ENCODE measurements at places on chromosomes 6 and 20.

GRCh38 chr20:16576219-16576618, 3.0 kb upstream of the KIF16B start:
- peak; percentile 1 for DNase-seq

GRCh38 chr6:37602346-37602745, 95.3 kb downstream of the MDGA1 start:
- no peak for DNase-seq

DNA sequence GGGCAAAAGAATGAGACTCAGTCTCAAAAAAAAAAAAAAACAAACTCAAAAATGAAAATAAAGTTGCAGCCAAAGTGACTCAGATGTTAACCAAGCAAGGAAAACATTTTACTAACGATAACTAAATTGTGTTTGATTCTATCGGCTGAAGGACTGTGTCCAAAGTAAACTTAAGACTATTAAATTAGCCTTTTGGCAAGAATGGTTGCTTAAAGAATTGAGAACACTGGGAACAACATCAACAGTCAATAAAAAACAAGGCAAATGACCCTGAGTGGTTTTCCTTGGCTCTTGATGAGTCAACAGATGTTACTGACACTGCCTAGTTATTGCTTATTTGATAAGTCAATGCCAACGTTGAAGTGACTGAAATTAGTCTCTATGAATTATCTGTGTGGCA, 36.7 kb downstream of the POU3F2 start:
- DNase-seq: no peak

GRCh38 chr6:11279284-11279689, 46.8 kb upstream of the NEDD9 start:
- DNase-seq: no peak

GRCh38 chr6:1890071-1890470, 280.4 kb downstream of the FOXC1 start:
- no peak for DNase-seq

DNA sequence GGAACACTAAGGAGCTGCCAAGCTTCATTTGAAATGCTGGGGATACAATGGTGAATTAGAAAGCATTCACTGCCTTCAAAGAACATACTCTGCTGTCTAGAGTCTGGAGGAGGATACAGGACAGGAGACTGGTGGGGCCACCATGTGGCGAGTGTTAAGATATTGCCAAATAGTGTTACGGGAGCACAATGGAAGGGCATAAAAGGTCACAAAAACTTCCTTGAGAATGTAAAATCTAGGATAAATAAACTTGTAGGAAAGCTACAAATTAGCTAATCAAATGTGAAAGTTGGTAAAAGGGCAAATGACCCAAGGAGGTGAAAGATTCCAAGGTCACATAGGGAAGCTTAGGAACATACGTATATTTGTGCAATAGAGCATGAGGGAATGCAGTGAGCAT, 271.7 kb downstream of the RFPL4B start:
- DNase-seq: no peak

DNA sequence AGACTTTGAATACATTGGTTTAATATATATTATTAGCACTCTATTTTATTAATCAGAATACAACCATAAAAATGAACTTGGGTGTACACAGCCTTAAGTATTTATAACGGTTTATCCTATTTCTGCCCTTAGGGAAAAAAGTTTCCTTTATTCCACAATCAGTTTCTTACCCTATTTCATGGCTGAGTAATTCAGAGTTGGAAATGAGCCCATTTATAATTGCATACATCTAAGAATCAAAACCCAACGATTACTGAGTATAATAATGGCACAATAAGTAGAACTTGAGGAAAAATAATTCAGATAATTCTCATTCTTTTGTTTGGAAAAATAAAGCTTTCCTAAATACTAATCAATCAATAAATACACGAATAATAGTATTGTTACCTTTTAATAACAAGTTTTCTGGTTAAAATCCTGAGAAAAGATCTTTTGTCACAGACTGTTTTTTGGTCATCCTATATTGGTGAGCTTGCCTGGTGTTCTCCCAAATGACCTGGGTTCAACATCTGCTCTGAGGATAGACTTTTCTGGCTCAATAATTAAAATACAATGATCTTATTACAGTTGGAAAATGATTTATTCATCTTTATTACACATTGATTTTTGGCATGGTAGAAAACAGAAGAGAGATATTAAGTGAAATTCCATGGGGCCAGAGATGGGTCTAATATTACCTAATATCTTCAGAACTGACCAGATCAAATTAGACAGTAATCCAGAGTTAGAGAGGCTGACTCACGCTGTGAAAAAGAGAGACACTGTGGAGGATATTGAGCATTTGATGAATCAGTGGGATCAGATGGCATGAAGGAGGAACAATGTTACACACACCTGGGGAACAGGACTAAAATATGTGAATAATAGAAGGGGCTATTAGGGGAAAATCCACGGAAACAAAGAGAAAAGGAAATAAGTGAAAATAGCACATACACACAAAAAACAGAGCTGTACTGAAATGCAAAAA, 162.1 kb upstream of the TBX18 start:
- DNase-seq: no peak

- DNase-seq: no peak
These were observed 110.7 kb downstream of the PDE10A start for GRCh38 chr6:165552248-165552736.

- peak; percentile 15 for DNase-seq
These were observed 242.9 kb downstream of the CDC5L start for GRCh38 chr6:44630125-44631028.

- no peak for DNase-seq
These were observed 24.8 kb downstream of the ZNF311 start for GRCh38 chr6:28980137-28980851.

- DNase-seq: no peak
These were observed 49.2 kb downstream of the MRAP2 start for GRCh38 chr6:84082689-84083265.

DNA sequence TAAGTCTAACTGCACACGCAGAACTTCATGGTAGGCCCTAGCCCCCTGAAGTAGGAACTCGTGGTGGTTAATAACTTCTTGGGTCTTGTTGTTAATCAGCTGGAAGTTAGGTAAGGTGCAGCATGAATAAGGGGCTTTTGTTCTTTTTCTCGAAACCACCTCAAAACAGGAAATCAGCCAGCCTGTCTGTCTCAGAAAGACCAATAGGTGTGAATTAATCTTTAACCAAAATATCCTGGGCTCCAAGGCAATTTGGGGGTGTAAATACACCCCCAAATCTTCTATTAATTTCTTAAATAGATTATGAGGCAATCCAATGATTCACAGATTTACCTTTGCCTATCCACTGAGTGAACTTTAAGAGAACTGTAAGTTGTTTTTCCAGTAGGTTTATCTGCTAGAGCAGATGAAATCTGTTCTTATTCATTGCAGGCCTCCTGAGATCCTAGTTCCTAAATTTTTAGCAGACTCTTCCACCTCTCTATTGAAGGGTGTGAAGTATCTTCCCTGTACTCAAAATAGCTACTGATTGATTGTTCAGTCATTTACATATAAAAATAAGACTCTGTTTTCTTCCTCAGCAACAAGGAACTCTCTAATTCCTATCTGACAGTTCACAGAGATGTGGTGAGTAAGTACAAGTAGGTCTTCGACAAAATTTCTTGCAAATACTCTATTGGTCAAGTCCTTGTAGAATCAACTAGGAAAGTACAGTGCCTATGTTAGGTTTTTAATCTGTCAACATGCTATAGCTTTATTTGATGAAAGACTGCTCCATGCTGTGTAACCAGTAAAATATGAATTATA, 427.1 kb upstream of the NOX3 start:
- no peak for DNase-seq

GRCh38 chr6:41489120-41489851, 56.9 kb upstream of the FOXP4 start:
- no peak for DNase-seq

- DNase-seq: no peak
These were observed 40.4 kb downstream of the MAN1A1 start for GRCh38 chr6:119308991-119309657.

GRCh38 chr6:19603721-19604120, 233.4 kb upstream of the ID4 start:
- DNase-seq: no peak

DNA sequence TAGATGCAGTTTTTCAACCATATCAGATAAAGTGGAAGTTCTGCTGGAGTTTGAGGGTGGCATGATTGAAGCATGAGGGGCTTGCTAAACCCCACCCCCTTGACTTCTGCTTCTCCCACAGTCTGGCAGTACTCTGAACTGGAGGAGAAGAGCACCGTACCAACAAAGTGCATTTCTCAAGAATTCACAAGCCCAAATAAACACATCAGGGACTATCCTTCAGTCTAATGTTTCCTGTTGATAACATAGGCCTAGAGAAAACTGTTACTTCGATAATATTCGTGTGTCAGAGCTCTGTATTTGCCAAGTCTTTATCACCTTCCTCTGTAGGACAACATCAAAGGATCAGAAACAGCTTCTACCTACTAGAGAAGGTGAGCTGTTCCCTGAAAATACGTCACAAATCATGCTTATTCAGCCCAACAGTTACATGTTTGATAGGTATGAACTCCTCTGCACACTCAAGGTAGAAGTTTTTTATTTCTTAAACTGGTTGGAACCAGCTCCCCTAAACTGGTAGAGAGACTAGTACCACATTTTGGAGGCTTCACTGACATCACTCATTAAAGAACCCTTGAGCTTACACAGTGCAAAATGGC, 153.2 kb upstream of the PRND start:
- DNase-seq: no peak

DNA sequence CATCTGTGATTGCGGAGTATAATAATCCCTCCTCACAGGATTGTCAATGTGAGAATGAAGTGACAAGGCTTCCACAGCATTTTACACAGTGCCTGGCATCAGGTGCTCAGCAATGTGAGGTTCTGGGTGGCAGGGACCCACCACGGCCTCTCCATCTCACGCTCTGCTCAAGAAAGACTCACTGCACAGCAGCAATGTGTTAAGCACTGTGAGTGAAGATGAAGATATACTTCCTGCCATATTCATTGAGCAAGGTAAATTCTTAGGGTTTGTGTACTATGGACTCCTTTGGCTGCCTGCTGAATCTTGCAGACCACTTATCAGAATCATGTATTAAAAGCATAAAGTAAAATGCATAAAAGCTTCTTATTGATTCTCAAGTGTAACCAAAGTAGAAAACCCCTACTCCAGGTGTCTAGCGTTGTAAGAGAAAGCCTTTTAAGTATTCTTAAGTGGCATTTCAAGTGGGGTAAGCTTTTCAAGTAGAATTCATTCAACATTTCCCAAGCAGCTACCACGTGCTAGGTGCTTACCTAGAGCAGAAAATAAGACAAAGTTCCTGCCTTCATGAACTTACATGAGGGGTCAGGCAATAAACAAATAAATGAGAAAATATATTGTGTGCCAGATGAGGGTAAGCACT, 17.0 kb upstream of the MEP1A start:
- no peak for DNase-seq

GRCh38 chr6:25578538-25578937, 73.5 kb upstream of the SCGN start:
- DNase-seq: no peak

DNA sequence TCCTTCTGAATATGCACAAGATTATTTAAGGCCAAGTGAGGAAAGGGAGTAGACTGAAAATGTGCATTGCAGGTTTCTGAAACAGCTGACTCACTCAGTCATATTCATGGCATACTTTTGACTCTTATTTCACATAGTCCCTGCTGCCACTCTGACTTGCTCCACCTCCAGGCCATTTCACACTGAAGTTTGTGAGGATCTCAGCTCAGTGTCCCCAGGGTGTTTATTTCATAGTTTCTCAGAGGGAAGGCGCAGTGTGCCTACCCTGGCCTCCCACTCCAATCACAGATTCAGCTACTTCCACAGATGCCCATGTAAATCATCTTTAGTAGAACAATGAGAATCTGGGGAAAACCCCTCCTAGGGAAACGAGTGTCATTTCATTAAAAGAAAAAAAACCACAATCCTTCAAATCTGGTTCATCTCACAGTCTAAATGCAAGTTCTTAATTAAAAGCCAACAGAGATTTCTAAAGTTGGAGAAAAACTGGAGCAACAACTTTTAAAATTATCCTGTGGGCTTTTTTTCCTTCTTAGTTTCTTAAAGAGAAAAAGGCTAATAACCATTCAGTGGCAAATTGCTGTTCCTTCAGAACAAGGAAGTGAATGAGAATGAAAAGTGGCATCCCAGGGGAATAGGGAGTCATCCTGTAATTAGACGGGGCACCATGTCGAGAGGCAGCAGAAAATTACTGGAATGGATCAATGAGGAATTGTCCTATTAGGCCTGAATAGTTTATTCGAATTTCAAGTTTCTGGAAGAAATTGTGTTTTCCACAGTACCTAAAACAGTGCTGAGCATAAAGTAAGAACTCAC, 133.6 kb downstream of the TFAP2B start:
- no peak for DNase-seq

DNA sequence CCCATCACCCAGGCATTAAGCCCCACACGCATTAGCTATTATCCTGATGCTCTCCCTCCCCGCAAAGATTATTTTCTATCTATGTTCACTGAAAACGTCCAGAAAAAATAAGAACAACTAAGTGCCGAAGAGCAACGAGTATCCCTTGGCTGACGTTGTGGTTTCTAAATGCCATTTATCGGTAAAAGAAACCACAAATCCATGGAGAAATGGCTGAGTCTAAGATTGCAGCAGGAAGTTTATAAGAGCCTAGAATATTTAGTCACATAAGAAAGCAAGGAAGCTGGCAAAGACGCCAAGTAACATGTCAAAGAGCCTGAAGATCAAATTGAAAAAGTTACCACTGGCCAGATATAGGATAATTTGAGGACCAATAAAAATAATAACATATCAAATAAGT, 18.1 kb upstream of the NOX3 start:
- no peak for DNase-seq

DNA sequence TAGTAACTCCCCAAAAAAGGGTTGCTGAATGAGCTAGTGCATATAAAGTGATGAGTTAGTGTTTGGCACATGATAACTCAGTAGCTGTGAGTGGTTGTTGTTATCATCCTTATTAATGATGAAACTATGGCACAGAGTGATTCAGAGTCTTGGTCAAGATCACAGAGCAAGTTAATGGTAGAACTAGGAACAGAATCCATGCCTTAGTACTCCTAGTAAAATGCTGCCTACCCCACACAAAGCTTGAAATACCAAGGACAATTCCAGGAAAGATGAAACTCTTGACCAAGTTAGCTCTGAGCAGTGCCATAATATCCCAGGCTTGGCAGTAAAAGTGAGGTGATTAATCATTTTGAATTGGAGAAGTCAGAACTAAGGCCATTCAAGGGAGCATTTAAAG, 109.1 kb upstream of the ENPP5 start:
- no peak for DNase-seq

GRCh38 chr20:39660226-39660625, 698.1 kb downstream of the DHX35 start:
- no peak for DNase-seq

- no peak for DNase-seq
These were observed 181.2 kb upstream of the JAG1 start for GRCh38 chr20:10854976-10855375.

DNA sequence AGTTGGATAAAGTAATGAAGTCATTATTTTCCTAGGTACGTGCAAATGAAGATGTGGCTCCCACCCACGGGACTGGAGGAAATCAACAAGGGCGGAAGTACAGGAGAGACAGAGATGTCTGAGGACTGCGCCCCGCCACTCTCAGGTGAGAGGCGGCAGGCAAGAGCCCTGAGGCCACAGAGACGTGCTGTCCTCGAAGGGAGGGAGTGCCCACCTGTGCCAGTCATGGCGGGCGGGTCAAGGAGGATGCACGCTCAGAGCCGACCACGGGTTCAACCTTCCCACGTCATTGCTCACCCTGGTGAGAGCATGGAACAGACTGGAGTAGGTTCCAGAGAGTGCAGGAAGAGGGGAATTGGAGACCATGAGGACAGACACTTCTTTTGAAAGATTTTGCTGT, 12.7 kb downstream of the CST8 start:
- DNase-seq: no peak

GRCh38 chr6:18431581-18431980, 44.4 kb downstream of the RNF144B start:
- DNase-seq: no peak

Measured in erythroblast (primary cell).